ENCODE measurements at places on chromosomes 1 and 21. TPM values are rescaled to one million over a fixed set of nuclear protein-coding genes. Genes with fewer than 3 reads are reported as not detected.

TMEM54 gene
- polyA plus RNA-seq = 707 TPM

- DNase-seq = peak; percentile 67
Observed at GRCh38 chr1:100188617-100189016, 10.6 kb upstream of the LRRC39 start.

DNA sequence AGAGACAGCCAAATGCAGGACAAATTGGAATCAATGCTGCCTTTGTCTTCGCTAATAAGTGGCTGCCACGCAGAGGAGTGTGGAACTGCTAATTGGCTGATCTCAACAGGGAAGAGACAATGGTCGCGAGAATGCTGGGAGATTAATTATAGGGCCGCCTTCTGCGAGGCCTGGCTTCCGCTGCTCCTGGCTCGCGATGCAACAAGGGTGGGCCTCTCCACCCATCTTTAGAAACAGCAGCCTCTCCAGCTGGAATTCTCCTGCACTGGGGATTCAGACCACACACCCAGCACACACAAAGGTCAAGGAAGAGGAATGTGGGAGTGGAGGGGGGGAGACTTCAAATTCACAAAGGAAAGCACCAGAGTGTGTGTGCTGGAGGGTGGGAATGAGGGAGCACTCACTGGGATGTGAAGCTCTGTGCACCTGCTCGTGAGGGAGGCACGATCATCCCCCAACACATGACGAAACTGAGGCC lies 200.7 kb upstream of the GRIK3 start:
- no peak for DNase-seq

LCE2A gene
- not detected for polyA plus RNA-seq

CFAP107 gene
- not detected for polyA plus RNA-seq

GRCh38 chr21:42684109-42684916 lies 30.9 kb downstream of the PDE9A start:
- DNase-seq = peak; percentile 77

RGS7 gene
- polyA plus RNA-seq = not detected

CNIH3 gene
- 1.0 TPM for polyA plus RNA-seq

- DNase-seq = no peak
Observed at GRCh38 chr1:192538407-192539296, 36.9 kb upstream of the RGS1 start.

- peak; percentile 95 for DNase-seq
Observed at GRCh38 chr1:31714442-31715086, 10.7 kb upstream of the COL16A1 start.
